Right cardiac atrium (tissue), 5 donors: ENCODE measurements at places on chromosomes 16 and 17. TPM values are rescaled to one million over a fixed set of nuclear protein-coding genes. Genes with fewer than 3 reads are reported as not detected.
A peak's percentile ranks its signal among the peaks of the same experiment; 100 is the strongest.

GRCh38 chr16:50478075-50478772 lies 70.0 kb upstream of the NKD1 start:
- DNase-seq: no peak

The NOD2 gene
- 1.4 TPM for total RNA-seq

- DNase-seq: peak; percentile 52
These were observed 6.5 kb downstream of the TMEM204 start for GRCh38 chr16:1539720-1540555.

DNA sequence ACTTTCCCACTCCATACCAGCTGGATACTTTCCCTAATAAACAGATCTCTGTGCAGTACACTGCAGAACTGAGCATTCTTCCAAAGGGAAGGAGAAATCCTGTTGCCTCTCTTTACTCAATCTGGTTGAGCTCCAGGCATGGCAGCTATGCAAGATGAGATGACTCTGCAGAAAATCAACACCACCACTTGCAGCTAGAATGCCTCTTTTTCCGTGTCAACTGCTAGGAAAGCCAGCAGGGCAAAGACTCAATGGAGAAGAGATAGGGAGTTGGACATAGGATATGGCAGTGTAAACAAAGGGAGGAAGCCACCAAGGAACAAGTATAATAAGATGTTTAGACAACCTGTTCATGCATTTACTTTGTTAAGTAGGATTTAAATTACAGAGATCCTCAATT lies 40.4 kb upstream of the CORO6 start:
- no peak for DNase-seq

- DNase-seq: no peak
These were observed 42.0 kb downstream of the TNFRSF13B start for GRCh38 chr17:16929757-16930520.

- DNase-seq: no peak
These were observed 27.1 kb upstream of the MGAT5B start for GRCh38 chr17:76840884-76841775.

The SLC7A6OS gene
- total RNA-seq: 11.5 TPM

GRCh38 chr17:35801583-35802224 lies 6.3 kb upstream of the MMP28 start:
- DNase-seq: peak; percentile 94
